Activated CD4-positive, alpha-beta T cell treated with anti-CD3 and anti-CD28 coated beads, Interleukin-2, amount 10 ng/mL, durations not matched to agents 24 days and 14 days (primary cell): ENCODE measurements at places on chromosomes 7 and 10. TPM values are rescaled to one million over a fixed set of nuclear protein-coding genes. Genes with fewer than 3 reads are reported as not detected.

- no peak for DNase-seq
These were observed 143.4 kb downstream of the C10orf105 start for GRCh38 chr10:71575934-71576801.

DNA sequence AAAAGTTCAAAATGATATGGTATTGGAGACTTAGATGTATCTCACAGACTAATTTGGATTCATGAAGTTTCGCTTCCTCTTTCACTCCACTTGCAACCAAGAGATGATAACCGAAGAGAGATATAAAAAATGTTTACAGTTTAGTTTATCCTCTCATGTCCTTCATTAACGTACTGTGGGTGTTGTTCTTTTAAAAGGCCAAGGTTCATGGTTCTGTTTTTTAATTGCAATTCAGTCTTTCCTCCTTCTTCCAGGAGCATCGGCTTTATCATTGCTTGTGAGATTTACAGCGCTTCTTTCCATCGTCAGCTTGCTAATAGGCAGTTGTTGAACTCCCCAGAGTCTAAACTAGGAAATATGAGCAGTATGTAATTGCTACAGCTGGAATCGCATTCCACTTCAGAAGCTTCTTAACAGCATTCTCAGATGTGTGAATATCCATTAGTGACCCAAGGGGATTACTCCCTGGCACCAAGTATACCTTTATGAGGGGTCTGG lies 75.9 kb upstream of the HGF start:
- DNase-seq: no peak

The OR2A1 gene
- total RNA-seq: not detected in 2 replicates

DNA sequence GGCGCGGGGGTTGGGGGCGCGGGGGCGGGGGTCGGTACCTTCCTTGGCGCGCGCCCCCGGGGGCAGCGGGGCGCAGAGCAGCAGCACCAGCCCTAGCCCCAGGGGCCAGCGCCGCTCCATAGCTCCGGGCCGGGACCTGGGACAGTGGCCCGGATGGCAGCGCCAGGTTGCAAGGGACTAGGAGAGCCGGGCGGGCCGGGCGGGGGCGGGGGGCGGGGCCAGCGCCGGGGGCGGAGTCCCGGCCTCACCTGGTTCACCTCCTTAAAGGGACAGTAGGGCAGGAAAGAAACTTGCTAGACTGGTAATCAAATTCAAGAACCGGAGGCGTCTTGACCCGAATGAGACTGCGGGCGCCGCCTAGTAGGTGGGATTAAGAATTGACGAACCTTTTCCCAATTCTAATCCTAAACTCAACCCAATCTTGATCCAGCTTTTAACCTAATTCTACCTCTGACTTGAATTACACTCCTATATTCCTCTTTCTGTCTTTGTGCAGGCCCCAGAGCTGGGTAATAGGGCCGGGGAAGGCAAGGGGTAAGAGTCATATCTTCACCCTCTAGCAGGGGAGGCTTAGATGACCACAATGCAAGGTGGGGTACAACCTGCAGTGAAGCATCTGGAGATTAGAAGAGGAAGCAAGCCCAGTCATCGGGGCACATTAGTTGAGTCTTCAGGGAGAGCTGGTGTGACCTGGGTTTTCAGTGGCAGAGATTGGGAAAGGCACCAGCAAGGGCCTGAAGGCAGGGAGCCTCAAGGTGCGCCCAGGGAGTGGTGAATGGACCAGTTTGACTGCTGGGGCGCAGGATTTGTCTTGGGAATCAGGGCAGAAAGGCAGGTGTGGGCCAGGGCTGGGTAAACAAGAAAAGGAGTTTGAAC lies at the start of gene EPHA1:
EPHA1 (minus strand) TSS at position 171 of the 876 bp plus-strand sequence; CDS start at position 120, 51 bp downstream.
- DNase-seq: peak; percentile 73

DNA sequence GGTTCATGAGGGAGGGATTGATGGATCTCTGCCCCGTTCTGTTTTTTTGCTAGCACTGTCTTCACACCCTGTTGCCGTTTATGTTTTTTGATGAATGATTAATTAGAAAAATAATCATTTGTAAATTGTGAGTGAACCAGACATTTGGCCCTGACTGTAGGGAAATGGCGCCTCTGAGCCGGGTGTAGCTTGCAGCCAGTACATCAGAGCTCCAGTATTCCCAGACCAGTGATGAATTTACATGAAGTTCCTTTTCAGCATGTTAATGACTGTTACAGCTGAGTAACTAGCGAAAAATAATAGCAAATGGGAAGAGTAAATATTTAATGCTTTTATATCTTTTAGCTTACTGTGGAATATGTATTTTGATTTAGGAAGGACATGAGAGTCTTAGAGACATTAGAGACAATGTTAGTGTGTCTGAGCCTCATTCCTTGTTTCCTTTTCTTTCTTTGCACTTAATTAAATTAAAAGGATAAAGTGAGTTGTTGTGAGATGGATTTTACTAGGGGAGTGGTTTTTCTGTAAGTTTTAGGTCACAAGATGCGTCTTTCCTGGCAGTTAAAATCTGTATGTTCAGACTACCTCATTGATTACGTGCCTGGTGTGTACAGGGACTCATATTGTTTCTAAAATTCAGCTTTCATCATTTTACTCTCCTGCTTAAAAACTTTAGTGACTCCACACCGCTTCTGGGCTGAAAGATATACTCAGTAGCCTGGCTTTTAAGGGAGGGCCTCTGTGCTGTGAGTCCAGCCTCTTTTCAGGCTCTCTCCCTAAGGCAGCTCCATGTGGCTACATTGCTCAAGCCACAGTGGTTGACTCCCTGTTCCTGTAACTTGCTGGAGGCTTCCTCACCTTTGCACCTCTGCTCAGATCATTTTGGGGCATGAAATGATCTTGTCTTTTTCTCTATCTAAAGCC lies 86.4 kb downstream of the AUTS2 start:
- DNase-seq: no peak

DNA sequence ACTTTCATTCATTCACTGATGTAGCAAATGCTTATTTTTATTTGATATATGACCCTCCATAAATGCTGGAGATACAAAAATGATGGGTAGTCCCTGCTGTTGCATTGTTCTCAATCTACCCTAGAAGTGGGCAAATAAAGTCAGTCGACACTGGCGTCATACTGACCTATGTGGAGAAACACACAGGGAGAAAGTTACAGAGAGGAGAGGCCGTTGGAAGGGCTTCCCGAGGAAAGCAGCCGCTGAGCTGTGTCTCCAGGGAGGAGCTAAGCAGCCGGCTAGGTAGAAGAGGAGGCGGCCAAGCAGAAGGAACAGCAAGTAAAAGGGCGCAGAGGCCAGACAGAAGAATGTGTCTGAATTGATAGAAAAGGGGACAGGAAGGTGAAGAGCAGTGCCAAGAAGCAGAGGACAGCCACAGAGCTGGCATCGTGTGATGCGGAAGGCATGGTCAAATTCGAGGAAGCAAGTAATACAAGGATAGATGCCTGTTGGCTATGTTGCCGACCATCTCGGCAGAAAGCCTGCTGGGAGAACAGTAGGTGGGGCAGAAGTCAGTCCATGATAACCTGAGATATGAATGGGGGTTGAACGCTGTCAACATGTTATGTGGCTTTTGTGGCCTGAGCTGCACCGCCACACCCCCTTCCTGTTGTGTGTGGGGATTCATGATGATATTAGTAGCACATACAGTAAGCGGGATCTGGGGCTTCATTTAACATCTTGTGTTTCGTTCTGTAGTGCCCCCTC lies 25.9 kb downstream of the ST8SIA6 start:
- peak; percentile 93 for DNase-seq

The CDC14C gene
- total RNA-seq: not detected in 2 replicates

- DNase-seq: peak; percentile 73
These were observed 524 bp upstream of the PRXL2A start for GRCh38 chr10:80407812-80408241.

DNA sequence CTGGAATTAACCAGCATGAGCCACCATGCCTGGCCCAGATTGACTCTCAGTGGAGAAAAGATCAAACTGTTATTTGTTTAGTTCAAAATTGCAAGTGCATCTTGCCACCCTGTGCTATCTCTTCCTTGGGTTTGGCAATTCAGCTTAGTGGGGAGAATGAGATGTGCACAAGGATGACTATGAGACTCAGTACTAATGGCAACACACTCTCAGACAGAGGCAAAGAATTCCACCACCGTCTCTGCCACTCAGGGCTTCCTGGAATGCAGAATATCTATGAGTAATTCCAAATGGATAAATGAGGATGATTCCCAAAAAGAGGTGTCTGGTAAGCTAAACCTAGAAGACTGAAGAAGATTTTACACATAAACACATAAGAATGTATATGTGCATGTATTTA lies 525.8 kb downstream of the NRG3 start:
- DNase-seq: no peak

The ANKRD30A gene
- total RNA-seq: not detected in 2 replicates

DNA sequence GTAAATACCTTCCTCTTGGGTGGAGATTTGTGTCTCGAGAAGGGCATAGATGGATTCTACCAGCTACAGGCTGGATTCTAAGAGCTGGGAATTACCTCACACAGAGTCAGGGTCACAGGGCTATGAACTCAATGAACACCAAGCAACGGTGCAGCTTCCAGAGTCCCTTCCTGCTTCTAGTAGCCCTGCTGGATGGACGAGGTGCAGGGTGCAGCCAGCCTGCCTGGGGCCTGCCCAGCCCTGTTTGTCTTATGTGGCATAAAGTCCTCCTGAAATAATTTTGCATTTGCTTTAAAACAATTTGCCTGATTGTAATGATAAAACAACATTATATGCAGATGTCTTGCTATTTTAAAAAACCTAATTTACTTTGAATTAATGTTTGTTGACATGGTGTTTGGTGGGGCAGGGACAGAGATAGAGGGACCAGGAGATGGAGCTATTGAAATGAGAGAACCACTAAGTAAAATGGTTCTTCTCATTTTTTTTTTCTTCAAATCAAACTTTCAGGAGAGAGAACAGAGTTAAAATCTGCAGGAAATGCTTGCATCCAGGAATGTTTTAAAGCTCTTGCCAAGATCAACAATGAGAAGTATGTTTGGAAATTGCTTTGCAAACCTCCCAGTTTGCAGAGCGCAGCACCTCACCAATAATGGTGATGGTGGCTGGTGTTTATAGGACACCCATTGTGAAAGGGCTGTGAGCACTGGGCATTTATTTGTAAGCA lies 305.4 kb upstream of the PODXL start:
- DNase-seq: no peak

DNA sequence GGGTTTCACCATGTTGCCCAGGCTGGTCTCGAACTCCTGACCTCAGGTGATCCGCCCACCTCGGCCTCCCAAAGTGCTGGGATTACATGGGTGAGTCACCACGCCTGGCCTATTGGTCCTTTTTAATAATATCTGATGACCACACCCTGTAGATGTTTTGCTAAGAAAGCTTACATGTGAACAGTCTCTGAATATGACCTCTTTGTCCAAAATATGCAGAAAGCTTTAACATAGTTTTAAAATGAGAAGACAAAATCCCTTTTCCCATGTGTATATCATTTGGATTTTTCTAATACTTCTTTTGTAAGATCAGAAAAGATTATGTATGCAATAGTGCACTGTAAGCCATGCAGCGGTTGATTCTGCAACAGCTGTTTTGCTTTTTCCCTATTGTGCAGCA lies 38.5 kb downstream of the MCU start:
- no peak for DNase-seq

- no peak for DNase-seq
These were observed 47.5 kb downstream of the GLI3 start for GRCh38 chr7:42189535-42189934.

- DNase-seq: peak; percentile 48
These were observed 23.3 kb upstream of the ZNF273 start for GRCh38 chr7:64879800-64880199.

GRCh38 chr10:61733358-61733940 lies 70.7 kb downstream of the CABCOCO1 start:
- DNase-seq: peak; percentile 74

The OPN4 gene
- total RNA-seq: not detected in 2 replicates

DNA sequence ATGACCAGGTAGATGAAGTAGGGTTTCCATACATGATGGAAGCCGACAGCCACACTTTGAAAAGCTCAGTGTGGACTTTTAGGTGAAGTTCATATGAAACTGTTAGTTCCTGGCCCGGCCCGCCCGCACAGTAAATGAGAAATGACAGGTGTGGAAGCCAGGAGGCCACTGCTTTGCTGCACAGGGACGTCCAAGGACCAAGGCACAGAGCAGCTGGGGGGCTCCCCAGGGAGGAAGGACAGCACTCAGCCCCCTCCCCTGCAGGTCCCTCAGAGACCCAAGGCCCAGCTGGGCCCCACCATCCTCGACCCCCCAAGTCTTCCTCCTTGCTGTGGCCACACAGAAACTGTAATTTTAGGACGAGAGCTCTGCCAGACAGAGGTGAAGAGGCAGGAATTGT lies 219.2 kb downstream of the PTPRN2 start:
- no peak for DNase-seq

GRCh38 chr7:2734084-2734686 lies 46.2 kb downstream of the AMZ1 start:
- no peak for DNase-seq

DNA sequence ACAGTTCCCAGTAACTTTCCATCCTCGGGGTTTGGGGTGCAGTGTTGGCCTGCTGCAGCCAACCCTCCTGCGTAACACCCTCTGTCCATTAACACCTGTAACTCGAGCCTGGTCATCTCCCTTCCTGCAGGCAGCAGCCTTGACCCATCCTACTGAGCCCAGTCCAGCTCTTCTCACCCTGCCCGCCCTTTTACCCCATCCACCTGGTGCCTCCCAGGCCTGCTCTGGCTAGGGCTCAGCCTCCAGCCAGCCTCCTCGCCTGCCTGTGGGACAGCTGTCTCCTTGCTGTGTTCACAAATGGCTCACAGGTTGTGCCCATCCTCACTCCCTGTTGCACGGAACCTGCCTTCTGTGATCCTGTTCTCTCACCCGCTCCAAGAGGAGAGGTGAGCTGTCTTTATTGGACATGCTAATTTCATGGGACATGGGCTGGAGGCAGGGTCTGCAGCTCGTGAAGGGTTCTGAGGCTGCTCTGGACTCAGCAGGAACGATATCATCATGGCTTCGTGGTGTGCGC lies 277.2 kb upstream of the TCERG1L start:
- DNase-seq: peak; percentile 16

- peak; percentile 67 for DNase-seq
These were observed 80.8 kb downstream of the ALOX5 start for GRCh38 chr10:45454859-45455258.

GRCh38 chr7:88401009-88401623 lies 94.4 kb upstream of the STEAP4 start:
- peak; percentile 57 for DNase-seq

The SLC26A5 gene
- not detected in 2 replicates for total RNA-seq

DNA sequence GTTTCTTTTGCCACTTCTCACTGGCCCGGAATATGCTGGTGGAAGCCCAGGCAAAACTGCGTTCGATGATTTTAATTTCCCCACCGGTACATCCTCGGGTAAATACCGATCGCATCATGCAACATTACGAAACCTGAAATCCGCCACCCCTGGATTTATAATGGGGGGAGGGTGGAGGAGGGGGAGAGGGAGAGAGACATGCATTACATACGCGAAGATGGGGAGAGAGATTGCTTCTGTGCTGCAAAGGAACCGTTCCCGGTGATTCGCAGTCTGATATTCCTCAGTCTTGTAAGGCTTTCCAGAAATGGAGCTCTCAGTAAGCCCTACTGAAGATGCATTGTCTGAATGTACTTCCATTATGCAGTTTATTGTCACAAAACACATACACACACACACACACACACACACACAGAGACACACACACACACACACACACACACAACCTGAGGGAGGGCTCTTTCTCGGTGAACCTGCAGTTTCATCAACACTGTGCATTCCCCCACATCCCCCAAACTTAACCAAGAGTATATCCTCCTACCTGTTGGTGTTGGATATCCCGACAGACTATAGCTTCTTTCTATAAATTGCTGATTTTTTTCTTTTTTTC lies 741 bp downstream of the GPR85 start:
- DNase-seq: no peak
